ENCODE measurements at places on chromosomes 1 and 21.

DNA sequence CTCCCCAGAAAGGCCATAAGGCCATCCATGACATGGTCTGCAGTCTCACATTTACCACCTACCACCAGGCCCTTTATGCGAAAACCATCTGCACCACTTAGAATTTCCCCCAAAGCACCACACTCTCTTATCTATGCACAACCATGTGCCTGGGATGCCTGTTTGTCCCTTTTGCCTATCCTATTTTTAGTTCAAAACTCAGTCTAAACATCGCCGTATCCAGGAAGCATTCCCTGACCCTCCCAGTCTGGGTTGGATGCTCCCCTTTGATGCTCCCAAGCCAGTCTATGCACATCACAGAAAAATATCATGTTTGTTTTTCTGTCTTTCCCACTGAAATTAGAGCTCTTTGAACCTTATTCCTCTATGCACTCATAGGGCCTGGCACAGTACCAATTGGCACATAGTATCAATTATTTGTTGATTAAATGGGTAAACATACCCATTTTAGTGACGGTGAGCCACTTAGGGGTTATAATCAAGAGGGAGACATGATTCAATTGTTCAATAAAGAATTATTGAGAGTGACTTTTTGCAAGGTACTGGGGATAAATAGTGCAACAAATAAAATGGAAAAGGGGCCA, 6.7 kb downstream of the MPL start:
- DNase-seq, result no peak

GRCh38 chr1:52676249-52676903, 21.8 kb downstream of the COA7 start:
- no peak for DNase-seq

GRCh38 chr1:177444997-177445746, 274.4 kb downstream of the BRINP2 start:
- DNase-seq, result peak; percentile 36

GRCh38 chr1:1182491-1183220, 9.0 kb downstream of the TTLL10 start:
- DNase-seq, result no peak

DNA sequence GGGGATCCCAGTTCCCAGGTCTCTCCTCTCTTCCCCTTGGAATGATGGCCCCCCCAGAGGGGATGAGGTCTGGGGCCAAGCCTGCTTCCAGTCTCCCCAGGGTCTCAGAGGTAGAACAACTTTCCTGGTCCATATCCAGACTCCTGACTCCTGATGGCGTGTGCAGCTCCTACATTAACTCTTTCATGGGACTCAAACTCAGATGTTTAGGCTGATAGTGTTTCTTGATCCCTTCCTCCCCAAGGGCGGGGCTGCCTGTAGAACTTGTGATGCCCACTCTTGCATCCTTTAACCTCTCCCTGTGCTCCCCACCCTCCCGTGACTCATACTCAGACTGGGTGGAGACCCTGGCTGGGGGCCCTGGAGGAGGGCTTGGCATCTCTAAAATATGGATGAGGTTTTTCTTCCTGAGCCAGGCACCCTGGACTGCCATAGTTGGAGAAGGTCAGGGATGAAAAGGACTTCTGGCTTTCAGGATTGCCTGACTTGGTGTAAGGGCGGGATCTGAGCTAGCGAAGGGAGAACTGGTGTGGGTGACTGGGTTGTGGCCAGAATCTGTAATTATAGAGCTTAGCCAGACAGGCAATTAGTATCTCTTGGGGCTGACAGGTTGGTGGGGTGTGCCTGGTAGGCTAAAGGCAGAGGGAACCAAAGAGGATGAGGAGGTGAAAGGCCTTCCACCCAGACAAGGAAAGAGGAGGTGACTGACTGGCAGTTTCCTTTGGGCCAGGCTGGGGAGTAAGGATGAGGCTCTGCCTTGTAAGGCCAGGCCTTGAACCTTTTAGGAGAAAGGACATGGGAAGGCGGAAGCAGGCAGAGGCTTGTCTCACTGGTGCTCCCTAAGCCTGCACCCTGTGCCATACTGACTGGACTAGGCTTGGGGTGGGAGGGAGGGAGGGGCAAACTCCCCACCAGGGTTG, 1.5 kb downstream of the ATP8B2 start:
- DNase-seq, result no peak

GRCh38 chr1:46528297-46528955, 23.0 kb downstream of the KNCN start:
- no peak for DNase-seq

- no peak for DNase-seq
Observed at GRCh38 chr1:38327559-38327973, 281.0 kb upstream of the POU3F1 start.
